ENCODE measurements at places on chromosomes 2 and 18. TPM values are rescaled to one million over a fixed set of nuclear protein-coding genes. Genes with fewer than 3 reads are reported as not detected.
A peak's percentile ranks its signal among the peaks of the same experiment; 100 is the strongest.

Gene AQP12A
- not detected for total RNA-seq

- DNase-seq = no peak
Measured at GRCh38 chr2:126963390-126963789, 64.7 kb downstream of the TEX51 start.

GRCh38 chr2:11866358-11867335 is 120.2 kb downstream of the LPIN1 start:
- DNase-seq = no peak

DNA sequence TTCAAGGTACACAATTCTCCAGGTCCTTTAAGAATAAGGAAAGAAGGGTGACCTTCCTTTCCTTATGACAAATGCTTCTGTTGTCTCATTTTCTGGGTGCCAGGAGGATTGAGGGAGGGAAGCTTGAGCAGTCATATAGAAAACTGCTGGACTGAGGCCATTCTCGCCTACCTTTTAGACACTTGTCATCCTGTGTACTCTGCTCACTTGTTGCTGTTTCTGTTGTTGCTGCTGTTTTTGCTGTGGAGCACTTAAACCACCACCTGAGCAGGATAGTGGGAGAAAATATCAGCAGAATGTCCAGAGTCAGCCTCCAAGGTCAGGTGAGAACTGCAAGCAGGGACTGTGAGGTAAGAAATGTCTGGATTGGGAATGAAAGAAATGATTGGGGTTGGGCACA is 2.8 kb downstream of the DNAJC5G start:
- DNase-seq = no peak

Gene RSAD2
- total RNA-seq = 6.9 TPM

GRCh38 chr18:36454245-36454644 is 156.7 kb downstream of the FHOD3 start:
- no peak for DNase-seq

- DNase-seq = no peak
Measured at GRCh38 chr2:47651296-47651695, 131.6 kb upstream of the MSH6 start.

- peak; percentile 10 for DNase-seq
Measured at GRCh38 chr2:105610576-105611332, 134.0 kb upstream of the NCK2 start.

DNA sequence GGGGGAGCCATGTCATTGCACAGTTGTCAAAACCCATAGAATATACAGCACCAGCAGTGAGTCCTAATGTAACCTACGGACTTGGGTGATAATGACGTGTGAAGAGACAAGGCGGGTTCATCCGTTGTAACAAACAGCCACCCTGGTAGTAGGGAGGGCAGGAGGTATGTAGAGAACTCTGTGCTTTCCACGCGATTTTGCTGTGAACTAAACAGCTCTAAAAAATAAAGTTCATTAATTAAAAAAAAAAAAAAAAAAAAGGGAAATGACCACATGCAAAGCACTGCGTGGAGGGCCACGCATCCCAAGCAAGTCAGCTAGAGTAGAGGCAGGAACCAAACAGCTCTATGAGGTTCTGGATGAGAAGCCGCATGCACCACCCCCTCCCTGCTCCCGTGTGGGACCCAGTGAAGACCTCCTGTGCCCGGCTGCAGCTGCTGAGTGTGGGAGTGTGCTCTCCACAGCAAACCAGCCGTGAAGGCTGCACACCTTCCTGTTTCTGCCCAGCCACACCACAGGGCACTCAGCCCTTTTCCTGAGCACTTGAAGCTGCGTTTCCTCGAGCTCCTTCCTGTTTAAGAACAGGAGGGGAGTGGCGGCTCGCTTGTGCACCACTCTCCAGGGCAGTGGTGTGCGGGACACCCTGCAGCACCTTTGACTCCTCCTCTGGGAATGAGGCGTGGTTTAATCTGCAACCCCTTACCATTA is 65.6 kb downstream of the ODC1 start:
- DNase-seq = no peak

Gene RANBP2
- 25.7 TPM for total RNA-seq

DNA sequence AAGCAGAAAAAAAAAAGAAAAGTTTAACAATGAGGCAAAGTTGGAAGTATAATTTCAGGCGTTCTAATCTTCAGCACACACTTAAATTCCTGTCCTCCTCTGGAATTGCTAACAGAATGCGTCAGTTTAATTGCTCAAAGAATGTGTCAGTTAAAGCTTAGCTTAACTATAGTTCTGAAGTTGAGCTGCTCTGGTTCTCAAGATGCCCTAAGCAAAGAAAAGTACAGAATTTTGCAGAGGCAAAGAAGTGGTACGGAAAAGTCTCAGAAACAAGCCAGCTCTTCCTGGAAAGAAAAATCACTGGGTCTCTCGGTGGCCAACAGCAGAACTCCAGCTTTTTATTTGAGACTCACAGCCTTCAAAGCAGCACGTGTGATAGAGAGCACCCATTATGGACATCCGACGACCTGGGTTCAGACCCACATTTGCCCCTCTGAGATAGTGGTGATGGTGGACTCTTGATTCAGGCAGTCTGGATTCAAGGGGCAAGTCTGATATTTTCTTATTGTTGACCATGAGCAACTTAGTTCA is 22.2 kb upstream of the MYO3B start:
- DNase-seq = no peak

- no peak for DNase-seq
Measured at GRCh38 chr2:185921048-185921756, 182.6 kb downstream of the FSIP2 start.

DNA sequence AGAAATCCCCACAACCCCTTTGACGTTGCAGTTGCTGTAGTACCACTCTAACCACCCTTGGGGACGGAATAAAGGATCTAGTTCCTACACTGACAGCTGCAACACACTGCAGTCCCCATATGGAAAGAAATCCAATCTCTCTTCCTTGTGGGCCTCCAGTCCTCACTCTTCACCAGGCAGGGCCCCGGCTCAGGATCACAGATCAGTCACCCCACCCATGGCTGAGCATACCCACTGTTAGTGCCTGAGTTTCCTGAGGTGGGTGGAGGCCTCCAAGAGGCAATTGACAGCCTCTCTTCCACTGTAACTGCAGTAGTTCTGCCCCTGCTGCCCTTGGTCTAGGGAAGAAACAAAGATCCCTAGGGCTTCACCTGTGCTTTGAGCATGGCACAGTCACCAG is 670.0 kb upstream of the CDH2 start:
- DNase-seq = no peak

Gene NT5DC4
- total RNA-seq = not detected

DNA sequence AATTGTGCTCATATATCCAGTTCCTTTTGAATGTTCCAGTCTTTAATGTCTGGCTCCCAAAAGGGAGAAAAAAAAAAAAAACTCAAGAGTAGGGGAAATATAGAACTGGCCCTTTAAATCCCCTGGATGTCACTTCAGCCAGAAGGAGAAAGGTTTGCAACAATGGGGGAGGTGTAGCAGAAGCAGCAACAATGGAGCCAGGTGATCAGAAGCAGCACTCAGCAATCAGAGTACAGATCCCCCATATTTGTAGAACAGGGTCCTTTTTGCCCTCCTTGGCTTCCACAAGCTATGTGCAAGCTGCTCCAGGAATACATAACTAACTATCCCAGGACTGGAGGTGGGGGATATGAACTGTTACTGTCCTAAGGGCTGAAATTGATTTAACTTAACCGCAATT is 25.8 kb upstream of the ZNF397 start:
- DNase-seq = no peak

DNA sequence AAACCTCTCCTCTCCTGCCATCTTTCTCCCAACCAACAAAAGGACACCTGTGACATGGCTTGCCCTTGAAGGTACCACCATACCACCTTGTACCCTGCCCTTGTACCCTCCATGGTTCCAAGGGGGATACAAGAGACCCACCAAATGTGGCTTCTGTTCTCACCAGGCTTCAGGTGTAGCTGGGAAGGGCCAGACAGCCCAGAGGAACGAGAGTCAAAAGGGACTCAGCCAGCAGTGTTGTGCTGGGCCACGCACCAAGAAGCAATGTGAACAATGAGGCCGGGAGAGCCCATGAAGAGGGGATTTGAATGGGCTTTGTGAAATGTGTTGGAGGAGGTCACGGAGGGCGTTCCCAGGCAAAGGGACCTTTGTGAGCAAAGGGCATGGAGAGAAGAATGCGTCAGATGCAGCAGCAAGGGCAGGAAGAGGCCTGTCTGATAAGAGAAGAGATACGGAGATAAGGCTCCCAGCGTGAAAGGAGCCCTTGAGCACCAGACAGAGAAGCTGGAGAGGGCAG is 48.6 kb downstream of the PLB1 start:
- no peak for DNase-seq

Gene DOCK10
- total RNA-seq = 3.4 TPM

DNA sequence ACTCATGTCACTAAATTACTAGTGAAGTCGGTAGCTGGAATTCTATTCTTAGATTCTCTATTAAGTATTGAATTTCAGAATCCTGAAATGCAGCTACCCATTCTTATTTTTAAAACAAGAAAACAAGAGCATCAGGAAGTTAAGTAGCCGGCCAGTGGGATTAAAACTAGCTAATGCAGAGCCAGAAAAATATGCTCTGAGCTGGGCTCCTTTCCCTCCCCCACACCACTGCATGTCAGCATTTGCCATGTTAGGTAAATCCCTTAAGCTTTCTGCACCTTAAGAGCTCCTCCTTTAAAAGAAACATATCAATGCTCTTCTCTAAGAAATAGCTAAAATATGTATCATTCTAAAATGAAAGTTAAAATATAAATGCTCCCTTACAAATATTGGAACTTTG is 72.2 kb upstream of the MFF start:
- DNase-seq = no peak

Gene RETREG2
- total RNA-seq = 85.4 TPM

- no peak for DNase-seq
Measured at GRCh38 chr2:160928854-160929301, 231.3 kb upstream of the TANK start.

DNA sequence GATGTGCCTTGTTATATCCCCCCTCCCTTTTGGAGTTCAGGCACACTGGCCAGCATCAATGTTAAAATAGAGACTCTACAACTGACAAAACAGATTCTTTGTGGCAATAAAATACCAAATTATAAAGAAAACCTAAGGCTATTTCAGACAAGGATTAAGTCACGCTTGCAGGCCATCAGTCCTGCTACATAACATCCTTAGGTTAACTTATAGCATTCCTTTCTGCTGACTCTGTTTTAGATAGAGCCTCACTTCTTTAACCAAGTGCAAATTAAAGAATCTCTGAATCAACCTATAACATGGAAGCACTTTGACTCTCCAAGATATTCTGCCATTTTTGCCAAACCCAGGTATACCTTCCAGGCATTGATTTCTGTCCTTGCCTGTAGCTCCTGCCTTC is 784.6 kb downstream of the RNF144A start:
- no peak for DNase-seq

Gene B3GNT7
- 0.23 TPM for total RNA-seq

- DNase-seq = no peak
Measured at GRCh38 chr2:224881846-224882245, 160.4 kb downstream of the DOCK10 start.

GRCh38 chr2:177271981-177272666 is 7.6 kb upstream of the NFE2L2 start:
- no peak for DNase-seq

- no peak for DNase-seq
Measured at GRCh38 chr18:13437034-13437433, 218.5 kb downstream of the LDLRAD4 start.

Gene M1AP
- total RNA-seq = not detected

Gene TUBA4B
- total RNA-seq = not detected

DNA sequence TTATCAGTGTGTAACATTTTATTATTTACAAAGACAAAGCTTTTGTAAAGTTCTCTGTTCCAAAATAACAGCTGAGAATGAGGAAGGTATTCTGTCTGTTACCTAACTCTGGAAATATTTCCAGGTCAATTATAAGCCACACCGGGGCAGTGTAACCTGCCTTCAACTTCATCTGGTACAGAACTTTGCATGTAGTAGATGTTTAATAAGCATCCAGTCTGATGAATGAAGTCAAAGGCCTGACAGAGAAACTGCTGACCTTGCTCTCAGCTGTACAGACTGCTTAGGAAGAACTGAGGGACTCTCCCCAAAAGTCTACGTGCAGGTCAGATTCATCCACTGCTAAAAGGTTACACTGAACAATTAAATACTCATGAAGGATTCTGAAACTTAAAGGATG is 43.3 kb downstream of the WDFY1 start:
- no peak for DNase-seq

DNA sequence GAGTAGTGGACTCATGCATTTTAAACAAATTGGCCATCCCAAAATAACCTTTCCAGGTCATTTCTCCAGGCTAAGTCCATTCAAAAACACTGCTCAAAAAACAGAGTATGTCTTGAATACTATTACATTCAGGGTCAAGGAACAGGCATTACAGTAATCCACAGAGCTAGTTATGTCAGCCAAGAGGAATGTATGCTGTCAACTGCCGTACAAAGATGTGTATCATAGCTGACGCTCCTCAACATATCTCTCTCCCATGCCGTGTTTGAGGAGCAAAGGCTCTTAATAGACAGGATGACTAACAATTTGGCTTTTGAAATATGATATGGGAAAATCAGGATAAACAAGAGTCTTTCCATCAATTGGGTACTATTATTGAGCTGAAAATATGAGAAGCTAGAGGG is 68.8 kb upstream of the KCTD1 start:
- DNase-seq = peak; percentile 74

Gene RNF144A
- total RNA-seq = 4.6 TPM

Gene EMILIN1
- total RNA-seq = 91.6 TPM

- DNase-seq = peak; percentile 5
Measured at GRCh38 chr2:18132697-18133096, 254.2 kb downstream of the KCNS3 start.

DNA sequence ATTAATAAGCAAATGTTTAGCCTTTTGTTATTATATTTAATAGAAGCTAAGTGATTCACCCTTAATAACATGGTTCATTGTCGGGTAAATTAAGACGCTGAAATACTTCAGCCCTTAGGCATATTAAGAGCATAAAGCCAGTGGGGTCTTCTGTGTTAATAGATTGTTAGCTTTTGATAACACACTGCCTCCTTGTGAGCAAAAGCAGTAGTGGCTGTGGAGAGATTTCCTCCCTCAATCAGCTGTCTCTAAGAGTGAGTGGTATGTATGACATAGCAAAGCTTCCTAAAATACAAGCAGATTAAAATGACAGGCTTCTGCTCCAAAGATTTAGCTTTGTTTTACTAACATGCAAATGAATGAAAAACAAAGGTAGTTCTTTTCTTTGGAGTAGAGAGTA is 143.7 kb upstream of the SYT4 start:
- DNase-seq = no peak

GRCh38 chr2:231547315-231548110 is 17.3 kb upstream of the NMUR1 start:
- DNase-seq = no peak

Gene ASPRV1
- 2.4 TPM for total RNA-seq

Gene NOSTRIN
- 0.35 TPM for total RNA-seq

Gene UGT1A8
- total RNA-seq = 2.2 TPM

GRCh38 chr2:73072129-73072395 is 550 bp upstream of the SFXN5 start:
- DNase-seq = no peak

DNA sequence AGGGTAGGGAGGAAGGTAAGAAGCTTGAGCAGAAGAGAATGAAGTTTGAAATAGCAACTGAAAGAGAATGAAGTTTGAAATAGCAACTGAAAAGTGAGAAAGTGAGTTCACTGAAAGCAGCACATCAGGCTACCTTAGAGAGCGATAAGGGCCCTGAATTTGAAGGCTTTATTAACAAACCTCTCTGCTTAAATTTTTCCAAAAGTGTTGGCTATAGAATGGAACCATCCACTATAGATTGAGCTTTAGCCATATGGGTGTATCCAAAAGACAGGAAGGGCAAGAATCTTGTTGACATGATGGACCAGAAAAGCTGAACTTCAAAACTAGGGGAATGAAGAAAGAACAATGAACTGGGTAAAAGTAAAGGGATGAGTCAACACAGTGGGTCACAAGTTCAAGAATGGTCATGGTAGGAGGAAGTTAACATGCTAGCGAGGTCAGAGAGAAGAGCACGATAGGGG is 122.5 kb downstream of the ASXL3 start:
- no peak for DNase-seq
